ENCODE measurements at places on chromosomes 11 and 22. TPM values are rescaled to one million over a fixed set of nuclear protein-coding genes. Genes with fewer than 3 reads are reported as not detected.

The HEPACAM gene
- polyA plus RNA-seq, result not detected

The KBTBD3 gene
- polyA plus RNA-seq, result 11.1 TPM

The FGF3 gene
- polyA plus RNA-seq, result not detected

The KCNQ1 gene
- 16.9 TPM for polyA plus RNA-seq

DNA sequence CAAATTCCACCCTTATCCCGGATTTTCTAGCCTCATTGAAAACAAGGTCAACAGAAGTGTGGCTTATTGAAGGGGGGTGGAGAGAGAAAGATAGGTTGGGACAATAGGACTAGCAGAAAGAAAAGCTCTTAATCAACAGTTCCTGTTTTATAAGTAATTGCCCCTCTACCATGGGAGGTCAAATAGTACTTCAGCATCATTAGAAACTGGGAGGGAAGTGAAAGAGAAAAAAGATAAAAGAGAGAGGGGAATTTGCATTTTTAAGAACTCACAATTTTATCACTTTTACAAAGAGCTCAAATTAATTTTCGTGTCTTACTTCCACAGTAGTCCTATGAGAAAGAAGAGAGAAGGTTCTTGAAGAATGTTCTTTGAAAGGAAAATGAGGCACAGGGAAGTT is 89.2 kb downstream of the AMOTL1 start:
- H3K27me3 ChIP-seq, result no peaks in the 10 kb centered on the region
- H3K4me3 ChIP-seq, result no peak overlapping the region
- no peak overlapping the region for H3K27ac ChIP-seq
- no peak for DNase-seq

- H3K27ac ChIP-seq, result no peak overlapping the region
- DNase-seq, result no peak
- H3K4me1 ChIP-seq, result peaks cover 5% of the 10 kb centered on the region
- no peaks in the 10 kb centered on the region for H3K36me3 ChIP-seq
- no peak overlapping the region for H3K4me3 ChIP-seq
- peaks cover 36% of the 10 kb centered on the region for H3K27me3 ChIP-seq
Measured at GRCh38 chr11:74470526-74470925, 3.2 kb upstream of the KCNE3 start.

DNA sequence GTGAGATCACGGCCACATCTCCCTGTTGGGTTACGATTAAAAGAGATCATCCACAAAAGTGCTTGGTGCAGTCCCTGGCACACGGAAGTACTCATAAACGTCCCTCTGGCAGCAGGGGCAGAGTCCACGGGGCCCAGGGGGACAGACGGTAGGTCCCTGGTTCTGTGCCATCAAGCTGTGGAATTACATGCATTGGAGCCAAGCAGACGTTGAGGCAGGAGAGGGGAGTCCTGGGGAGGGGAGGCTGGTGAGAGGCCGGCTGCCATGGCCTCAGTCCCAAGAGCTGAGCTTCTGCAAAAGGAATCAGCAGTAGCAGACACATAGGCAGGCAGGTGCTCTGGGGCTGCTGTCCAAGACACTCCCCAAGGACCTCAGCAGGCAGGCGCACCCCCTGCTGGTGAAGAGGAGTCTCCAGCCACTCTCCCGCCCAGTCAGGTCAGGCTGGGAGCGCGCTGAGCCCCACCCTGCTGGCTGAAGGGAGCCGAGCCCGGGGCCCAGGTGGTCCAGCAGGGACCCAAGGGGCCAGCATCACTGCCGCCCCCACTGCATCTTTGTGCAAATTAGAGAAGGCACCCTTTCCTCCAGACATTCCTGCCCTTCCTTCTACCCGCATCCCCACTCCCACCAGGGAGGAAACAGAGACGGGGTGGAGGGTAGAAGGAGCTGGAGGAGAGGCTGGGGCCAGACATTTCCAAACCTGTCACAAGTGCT is 7.6 kb upstream of the KCTD17 start:
- no peak overlapping the region for H3K4me3 ChIP-seq
- H3K36me3 ChIP-seq, result no peaks in the 10 kb centered on the region
- H3K27ac ChIP-seq, result no peak overlapping the region
- H3K27me3 ChIP-seq, result no peaks in the 10 kb centered on the region
- peak; percentile 30 for DNase-seq

Measured in naive B cell (primary cell).